Suppressor macrophage treated with lipopolysaccharide for 1 hour (primary cell): ENCODE measurements at places on chromosomes 16 and 17.

DNA sequence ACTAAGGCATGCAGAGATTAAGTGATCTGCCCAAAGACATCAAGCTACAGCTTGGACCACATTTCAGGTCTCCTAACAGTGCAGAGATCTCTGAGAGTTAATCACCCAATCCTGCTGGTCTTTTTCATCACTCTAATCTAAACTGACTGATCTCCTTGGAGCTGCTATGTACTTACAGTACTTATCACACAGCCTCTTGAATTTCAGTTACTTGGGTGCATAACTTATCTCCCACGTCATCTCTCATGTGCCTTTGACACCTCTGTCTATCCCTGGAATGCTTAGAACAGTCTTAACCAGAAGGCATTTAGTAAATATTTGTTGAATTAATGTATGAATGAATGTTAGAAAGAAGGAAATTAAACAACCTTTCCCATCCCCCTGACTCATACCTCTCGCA, 139.0 kb downstream of the SNX11 start:
- DNase-seq = no peak

DNA sequence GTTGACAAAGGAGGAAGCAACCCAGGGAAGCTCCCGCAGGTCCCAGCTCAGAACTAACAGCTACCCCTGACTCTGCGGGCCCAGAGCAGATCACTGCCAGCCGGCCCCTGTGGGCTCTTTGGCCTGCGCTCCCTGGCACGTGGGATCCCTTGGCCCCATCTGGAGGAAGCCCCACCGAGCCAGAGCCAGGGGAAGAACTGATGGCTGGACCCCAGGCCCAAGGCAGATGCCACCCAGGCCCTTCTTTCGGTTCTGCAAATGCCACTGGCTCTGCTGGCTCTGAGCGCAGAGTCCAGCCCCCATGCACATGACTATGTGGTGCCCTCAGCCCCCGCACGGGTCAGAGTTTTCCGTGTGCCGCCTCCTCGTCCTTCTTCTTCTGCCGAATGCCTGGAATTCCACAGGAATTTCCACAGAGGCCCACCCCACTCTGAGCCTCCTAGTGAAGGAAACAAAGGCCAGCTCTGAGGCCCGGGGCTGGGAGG, 35.8 kb upstream of the SNN start:
- DNase-seq = peak; percentile 89

DNA sequence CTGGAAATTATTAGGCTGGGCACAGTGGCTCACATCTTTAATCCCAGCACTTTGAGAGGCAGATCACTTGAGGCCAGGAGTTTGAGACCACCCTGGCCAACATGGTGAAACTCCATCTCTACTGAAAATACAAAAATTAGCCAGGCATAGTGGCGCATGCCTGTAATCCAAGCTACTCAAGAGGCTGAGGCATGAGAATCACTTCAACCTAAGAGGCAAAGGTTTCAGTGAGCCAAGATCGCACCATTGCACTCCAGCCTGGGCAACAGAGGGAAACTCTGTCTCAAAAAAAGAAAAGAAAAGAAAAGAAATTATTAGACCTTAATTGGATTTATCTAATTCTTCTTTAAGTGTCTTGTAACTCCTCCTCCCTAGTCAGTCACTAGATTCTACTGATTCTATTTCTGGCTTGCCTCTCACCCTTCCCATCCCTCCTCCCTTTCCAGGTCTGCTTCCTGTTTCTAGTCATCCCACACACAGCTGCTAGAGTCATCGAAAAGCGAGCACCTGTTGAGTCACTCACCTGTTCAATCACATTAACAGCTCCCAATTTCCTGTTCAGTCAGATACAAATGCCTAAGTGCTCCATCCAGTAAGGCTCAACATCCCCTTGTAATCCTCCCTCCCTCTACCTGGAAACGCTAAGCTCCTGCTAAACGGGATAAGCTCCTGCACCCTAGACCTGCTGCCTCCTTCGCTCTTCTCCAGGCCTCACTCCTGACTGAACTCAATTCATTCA, 34.6 kb downstream of the ERN1 start:
- no peak for DNase-seq

- peak; percentile 44 for DNase-seq
Measured at GRCh38 chr17:43830510-43831140, 2.3 kb downstream of the MPP3 start.

DNA sequence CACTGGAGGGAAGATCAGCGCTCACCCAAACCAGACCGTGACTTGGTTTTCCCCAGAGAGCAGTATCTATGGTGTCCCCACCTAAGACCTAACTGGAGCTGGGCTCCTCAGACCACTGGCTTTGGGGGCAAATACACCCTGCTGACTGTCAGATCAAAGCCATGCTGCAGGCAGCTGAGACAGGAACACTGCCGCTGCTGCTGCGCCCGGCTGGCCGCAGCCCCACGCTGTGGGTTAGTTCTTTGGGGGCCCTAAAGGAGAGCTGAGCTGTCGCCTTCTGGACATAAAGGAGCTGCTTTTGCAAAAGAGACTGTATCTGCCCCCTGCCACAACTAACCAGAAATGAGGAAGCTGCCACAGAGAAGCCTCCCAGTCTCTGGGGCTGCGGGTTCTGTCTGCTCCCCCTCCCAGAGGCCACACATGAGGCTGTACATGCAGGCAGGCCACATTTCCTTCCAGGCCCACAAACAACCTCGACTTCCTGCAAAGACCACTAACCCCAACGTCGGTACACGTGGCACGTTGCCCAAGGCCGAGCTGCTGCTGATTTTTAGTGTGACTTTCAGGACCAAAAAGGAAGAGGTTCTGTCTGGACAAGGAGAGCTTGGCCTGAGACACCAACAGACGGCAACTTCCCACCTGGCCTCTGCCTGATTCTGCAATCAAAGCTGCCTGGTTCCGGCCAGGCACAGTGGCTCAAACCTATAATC, 18.2 kb upstream of the ABR start:
- peak; percentile 87 for DNase-seq

GRCh38 chr17:82598256-82599119, 49.8 kb downstream of the WDR45B start:
- DNase-seq = peak; percentile 68

- peak; percentile 36 for DNase-seq
Measured at GRCh38 chr17:49910094-49910857, 58.7 kb upstream of the DLX4 start.

DNA sequence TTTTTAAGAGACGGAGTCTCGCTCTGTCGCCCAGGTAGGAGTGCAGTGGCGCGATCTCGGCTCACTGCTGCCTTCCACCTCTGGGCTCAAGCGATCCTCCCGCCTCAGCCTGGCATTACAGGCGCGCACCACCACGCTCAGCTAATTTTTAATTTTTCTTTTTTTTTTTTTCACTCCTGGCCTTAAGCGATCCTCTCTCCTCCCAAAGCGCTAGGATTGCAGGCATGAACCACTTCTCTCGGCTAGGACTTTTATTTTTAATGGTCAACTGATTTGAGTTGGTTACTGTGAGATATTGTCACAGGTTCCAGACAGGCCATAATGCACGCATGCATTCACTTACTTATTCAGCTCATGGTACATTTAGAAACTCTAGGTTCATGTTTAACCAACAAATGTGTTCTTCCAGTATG, 888 bp downstream of the PIGW start:
- no peak for DNase-seq

DNA sequence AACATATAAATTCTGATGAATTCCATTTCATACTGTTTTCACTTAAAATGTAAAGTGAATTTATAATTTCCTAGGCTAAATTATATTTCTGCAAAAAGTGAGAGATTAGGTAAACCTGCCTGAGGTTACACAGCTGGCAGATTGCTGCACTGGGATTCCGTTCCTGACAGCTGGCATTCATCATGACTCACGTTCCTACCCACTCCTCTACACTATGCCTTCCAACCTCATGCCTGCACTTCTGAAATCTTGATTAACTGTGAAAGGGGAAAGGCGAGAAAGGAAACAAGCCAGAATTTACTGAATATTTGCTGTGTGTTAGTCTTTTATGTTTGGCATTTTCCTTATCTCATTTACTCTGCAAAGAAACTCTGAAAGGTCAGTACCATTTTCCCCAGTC, 73.3 kb upstream of the MON1B start:
- DNase-seq = no peak
